Cortex of kidney (tissue), 1 donor: ENCODE measurements at places on chromosomes 1 and 21.
A peak's percentile ranks its signal among the peaks of the same experiment; 100 is the strongest.

DNA sequence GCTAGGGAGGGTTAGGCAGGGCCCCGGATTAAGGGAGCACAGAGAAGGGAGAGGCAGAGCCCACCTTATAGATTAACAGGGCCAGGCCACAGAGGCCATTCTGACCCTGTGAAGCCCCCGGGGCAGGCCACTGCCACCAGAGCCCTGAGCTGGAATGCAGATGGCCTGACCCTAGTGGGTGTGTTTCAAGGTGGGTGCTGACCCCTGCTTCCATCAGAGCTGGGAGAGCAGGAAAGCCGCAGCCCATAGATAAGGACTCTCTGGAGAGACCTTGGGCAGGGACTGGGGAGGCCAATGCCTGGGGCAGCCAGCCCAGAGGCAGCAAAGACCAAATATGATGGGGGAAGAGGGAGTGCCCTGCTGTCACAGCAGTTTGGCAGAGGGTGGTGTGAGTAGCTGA lies 35.9 kb downstream of the NCMAP start:
- no peak for DNase-seq

DNA sequence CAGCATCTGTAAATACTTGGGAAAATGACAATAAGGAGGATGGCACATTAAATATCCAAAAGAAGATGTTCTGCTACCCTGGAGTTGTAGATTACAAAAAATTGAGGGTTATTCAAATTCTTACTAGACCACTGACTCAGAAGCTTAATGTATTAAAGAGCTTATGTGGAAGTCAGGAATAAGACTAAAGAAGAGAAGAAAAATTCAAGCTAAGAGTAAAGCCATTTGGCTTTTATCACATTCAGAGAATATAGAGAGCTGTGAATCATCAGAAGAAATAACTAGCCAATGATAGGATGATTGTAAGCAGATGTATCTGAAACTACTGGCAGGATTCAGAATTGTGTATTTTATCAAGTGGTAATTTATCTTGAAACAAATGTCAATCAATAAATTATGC lies 237.0 kb downstream of the TBX15 start:
- no peak for DNase-seq

DNA sequence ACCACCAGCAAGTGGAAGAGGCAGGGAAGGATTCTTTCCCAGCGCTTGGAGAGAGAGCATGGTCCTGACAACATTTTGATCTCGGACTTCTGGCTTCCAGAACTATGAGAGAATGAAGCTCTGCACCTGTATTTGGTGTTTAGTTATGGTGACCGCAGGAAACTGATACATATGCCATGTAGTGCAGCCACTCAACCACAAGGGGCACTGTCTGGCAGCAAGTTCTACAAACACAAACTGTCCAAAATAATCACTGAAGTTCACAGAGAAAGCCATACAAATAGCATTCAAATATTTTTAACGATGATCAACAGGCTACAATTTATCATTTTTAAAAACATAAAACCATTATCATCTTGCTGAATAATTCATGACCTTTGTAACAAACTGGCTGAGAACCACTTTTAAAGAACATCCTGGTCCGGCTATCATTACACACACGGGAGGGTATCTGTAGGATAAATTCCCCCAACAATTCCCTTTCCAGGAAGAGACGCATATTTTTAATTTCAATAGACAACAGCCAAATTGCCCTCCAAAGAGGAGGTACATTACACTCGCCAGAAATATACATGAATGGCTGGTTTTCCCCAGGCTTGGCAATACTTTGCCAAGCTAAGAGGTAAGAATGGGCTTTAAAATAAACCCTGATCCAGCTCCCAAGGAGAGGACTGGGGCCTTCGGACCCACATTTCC lies 9.2 kb upstream of the CBR3 start:
- no peak for DNase-seq

- DNase-seq: no peak
Observed at GRCh38 chr1:117654493-117655219, 48.8 kb downstream of the TENT5C start.

- DNase-seq: no peak
Observed at GRCh38 chr1:186066411-186066810, 308.6 kb downstream of the TPR start.

- DNase-seq: no peak
Observed at GRCh38 chr1:151377150-151377884, 4.8 kb upstream of the SELENBP1 start.

DNA sequence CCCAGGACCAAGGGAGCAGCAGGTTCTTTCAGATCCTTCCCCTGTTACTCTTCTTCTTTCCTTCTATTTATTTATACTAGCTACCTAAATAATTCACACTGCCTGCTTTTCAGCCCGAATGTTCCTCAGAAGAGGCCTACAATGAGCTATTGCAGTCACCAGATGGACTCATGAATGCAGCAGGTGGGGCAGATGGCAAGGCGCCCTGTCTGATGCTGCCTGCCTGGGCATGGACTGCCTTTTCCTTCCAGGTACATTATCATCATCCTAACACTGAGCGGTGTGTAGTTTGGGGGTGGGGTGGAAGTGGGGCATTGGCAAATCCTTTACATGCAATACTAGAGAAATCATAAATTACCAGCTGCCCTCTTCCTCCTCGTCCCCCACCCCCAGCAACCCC lies 17.6 kb downstream of the ESRRG start:
- no peak for DNase-seq

- DNase-seq: no peak
Observed at GRCh38 chr1:111553196-111553595, 49.8 kb upstream of the ADORA3 start.

GRCh38 chr1:198867182-198867581 lies 228.3 kb downstream of the PTPRC start:
- no peak for DNase-seq

- no peak for DNase-seq
Observed at GRCh38 chr21:28982637-28983036, 10.0 kb downstream of the LTN1 start.

- no peak for DNase-seq
Observed at GRCh38 chr21:39576518-39577128, 36.1 kb upstream of the B3GALT5 start.

DNA sequence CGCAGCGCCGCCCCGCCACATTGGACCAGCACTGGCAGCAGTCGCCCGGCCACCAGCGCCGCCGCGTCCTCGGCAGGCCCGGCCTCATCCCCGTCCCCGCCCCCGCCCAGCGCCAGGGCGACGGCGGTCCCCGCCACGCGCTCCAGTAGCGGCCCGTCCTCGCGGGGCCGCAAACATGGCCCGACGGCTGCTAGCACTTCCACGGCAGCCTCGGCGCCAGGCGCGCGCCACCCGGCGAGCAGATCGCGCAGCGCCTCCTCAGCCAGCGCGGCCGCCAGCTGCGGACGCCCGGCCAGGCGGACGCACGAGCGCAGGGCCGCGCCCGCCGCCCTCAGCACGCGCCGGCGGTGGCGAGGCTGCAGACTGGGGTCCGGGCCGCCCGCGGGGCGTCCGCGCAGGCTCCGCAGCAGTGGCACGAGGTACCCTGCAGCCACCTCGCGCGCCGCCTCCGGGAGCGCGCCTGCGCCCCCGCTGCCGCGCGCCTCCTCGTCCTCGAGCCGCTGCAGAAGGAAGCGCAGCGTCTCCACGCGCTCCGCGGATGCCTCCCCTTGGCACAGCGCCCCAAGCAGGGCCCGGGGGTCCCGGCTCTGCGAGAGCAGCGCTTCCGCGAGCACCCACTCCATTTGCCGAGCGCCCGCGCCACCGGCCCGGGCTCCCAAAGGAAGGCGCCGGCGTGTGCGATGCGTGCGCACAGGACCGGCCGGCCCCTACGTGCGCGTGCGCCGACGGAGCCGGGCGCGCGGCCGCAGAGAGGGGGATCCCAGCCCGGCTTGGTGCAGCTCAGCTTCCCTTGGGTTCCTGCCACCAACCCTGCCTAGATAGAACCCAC lies at the start of gene TARBP1:
Gene TARBP1 (minus strand): TSS at position 699 of the 829 bp plus-strand sequence. CDS start 76 bp downstream, at position 623.
- no peak for DNase-seq

DNA sequence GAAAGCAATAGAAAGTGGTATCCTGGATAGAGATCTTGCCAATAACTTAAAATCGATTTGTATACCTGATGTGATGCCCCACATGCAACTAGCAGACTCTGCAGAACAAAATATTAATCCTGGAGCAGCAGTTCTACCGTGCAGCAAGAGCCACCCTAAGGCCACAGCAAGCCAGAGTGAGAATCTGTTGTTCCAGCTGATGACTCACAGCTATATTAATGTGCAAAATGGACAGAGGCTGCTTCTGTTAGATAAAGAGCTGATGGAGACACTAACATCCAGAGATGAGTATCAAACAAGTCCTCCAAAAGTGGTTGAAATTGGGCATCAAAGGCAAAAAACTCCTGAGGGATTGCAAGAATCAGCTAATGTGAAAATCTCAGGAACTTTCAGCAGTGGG lies 127.8 kb downstream of the MACF1 start:
- DNase-seq: no peak

- no peak for DNase-seq
Observed at GRCh38 chr1:190494451-190494850, 16.8 kb upstream of the BRINP3 start.

- no peak for DNase-seq
Observed at GRCh38 chr21:20445971-20446370, 552.2 kb upstream of the NCAM2 start.

GRCh38 chr1:3464649-3465025 lies 10.2 kb downstream of the ARHGEF16 start:
- DNase-seq: no peak

DNA sequence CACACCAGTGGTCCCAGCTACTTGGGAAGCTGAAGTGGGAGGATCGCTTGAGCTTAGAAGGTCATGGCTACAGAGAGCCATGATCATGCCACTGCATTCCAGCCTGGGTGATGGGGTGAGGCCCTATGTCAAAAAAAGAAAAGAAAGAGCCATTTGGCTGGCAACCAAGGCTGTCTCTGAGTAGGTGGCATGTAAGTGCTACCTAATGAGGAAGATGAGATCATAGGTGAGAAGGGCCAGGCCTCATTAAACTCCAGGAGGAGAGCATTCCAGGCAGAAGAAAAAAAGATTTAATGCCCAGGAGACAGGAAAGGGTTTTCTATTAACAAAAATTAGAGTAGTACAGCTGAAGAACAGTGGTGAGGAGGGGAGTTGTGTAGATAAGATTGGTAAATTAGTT lies 103.4 kb upstream of the ZNF678 start:
- DNase-seq: no peak

GRCh38 chr1:100597784-100598183 lies 59.8 kb downstream of the GPR88 start:
- DNase-seq: no peak

- DNase-seq: peak; percentile 88
Observed at GRCh38 chr1:234599617-234600417, 10.2 kb downstream of the IRF2BP2 start.

DNA sequence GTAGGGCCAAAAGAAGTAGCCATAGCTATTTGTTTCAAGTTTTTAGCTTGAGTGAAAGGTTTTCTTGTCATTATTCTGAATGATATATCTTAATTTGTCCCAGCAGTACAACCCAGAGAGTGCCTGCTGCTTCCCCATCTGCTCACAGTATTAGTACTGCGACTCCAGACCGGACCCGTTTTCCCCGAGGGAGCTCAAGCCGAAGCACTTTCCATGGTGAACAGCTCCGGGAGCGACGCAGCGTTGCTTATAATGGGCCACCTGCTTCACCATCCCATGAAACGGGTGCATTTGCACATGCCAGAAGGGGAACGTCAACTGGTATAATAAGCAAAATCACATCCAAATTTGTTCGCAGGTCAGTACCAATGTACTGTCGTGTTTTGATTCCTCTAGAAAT lies 37.2 kb upstream of the C1orf115 start:
- DNase-seq: no peak

GRCh38 chr1:39044762-39045161 lies 18.6 kb downstream of the NDUFS5 start:
- no peak for DNase-seq

GRCh38 chr1:66327588-66327987 lies 206.4 kb upstream of the SGIP1 start:
- DNase-seq: no peak

GRCh38 chr1:245566134-245566533 lies 411.3 kb downstream of the KIF26B start:
- no peak for DNase-seq

DNA sequence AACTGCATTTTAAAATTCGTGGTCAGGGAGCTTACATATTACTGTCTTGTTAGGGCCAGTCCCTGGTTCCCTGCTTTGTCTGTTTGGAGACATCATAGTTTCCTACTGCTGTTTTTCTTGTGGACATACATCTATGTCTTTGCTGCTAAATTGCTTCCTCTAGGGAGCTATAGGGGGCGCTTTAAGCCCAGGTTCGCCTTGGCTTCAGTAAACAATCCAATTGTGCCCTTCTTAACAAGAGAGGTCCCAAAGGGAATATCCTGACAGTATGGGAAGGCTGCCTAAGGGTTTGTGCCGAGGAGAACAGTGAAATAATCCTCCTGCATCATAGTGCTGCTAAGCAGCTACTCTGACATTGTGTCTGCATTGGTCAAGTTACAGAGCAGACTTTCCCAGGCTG lies 112.5 kb downstream of the USH2A start:
- DNase-seq: no peak

DNA sequence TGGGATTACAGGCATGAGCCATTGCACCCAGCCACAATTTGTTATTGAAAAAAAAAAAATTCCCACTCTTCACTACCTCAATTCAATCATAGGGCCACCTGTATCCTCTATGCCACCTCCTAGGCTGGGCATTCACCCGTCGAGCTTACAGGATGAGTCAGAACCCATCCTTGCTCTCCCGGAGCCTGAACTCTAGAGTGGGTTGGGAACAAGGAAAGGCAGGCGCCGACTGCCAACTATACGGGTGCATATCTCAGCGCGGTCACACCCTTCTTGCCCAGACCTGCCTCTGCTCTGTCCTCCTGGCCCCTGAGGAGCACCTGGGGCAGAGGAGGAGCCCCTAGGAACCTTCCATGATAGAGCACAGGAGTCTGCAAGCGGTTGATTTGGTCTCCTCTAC lies 21.4 kb upstream of the LBR start:
- DNase-seq: no peak

DNA sequence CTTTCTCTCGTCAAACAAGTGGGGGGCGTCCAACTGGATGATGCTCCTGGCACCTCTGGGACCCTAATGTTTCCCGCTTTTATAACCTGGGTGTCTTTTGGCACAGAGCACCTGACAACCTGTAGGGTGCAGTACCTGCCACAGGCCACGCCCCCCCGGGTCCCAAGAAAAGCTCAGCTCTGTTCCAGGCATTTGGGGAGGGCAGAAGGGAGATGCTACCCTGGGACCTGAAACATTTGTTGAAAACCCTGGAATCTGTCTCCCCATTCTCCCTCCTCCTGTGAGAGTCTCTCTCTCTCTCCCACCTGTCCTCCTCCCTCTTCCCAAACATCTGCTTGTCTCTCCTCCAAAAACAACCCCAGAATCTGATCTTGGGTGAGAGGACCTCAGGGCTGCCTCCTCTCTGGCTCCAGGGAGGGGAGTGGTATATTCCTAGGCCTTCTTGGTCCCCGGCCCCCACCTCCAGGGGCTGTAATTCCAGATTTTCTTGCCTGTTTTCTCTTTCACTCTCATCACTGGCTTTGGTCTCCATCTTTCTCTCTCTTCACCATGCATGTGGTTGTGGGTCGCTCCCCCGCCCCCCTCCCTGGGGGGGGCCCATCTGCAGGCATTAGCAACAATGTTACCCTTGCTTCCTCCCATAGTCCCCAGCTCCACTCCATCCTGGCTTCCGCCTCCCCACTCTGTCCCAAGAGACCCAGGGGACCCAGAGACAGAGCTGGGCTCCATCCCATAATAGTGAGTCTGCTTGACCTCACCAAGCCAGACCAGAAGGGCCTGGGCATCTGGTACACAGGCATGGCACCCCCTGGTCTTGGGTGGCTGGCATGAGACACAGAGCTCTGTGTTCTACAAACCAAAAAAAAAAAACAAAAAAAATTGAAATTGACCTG lies 4.1 kb downstream of the AHDC1 start:
- DNase-seq: no peak
